Activated CD8-positive, alpha-beta memory T cell treated with anti-CD3 and anti-CD28 coated beads for 1 hour (primary cell): ENCODE measurements at places on chromosomes 4 and X.
A peak's percentile ranks its signal among the peaks of the same experiment; 100 is the strongest.

GRCh38 chr4:8581094-8581861 lies 1.1 kb downstream of the GPR78 start:
- DNase-seq = no peak

GRCh38 chr4:122695226-122695625 lies 37.3 kb upstream of the BBS12 start:
- DNase-seq = no peak

- DNase-seq = no peak
These were observed 55.6 kb upstream of the TADA2B start for GRCh38 chr4:6987588-6987961.

- no peak for DNase-seq
These were observed 46.6 kb upstream of the HS6ST2 start for GRCh38 chrX:133005042-133005441.

GRCh38 chr4:69167300-69167699 lies 47.2 kb downstream of the UGT2B11 start:
- DNase-seq = no peak

- DNase-seq = no peak
These were observed 30.8 kb upstream of the MTNR1A start for GRCh38 chr4:186586205-186586604.

DNA sequence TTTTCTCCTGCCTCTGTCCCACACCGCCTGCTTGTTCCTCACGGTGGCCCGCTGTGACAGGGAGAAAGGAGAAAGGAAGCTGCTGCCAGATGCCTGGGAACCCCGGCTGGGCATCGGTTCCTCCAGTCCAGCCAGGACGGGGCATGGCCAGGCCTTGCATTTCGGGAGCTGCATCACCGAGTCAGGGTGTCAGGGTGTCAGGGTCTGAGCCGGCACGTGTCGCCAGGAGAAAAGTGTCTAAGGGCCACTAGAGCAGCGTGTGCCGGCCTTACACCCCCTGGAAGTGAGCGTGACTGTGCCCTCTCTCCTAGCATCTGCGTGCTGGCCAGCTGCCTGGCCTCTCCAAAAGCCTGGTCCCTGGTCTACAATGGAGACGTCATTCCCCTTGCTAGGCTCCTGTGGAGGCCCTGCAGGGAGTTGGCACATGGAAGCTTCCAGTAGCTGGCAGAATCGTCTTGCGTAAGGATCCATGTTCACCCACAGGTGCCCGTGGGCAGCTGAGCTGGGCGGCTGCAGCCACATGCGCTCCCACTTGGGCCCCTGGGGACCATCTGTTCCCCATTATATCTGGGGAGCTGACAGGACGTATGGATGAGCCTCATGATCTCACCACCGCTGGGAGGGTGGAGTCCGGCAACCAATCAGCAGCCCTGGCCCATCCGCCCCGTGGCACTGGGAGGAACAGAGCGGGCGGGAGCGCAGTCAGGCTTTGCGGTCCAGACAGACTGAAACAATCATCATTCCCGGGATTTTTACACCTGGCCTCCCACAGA lies 39.9 kb upstream of the HMX1 start:
- DNase-seq = no peak

- no peak for DNase-seq
These were observed 72.9 kb upstream of the GYPA start for GRCh38 chr4:144213371-144213770.

- DNase-seq = no peak
These were observed 653.9 kb upstream of the MAGEB2 start for GRCh38 chrX:29561417-29561816.

DNA sequence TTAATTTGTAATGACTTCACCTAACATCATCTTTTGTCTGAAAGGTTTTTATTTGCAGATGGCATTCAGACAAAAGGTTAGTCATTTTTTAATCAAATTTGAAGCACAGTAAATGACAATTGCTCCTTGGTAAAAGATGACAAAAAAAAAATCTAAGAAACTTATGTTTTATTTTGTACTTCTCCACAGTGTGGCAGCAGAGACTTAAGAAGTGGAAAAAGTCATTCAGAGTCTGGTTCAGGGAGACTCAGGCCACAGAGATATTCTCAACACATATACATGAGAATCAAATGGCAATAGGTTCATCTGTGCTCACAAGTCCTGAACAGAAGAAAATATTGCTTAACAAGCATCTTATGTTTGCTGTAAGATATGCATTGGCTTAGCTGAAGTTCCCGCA lies 436.2 kb downstream of the KCNIP4 start:
- DNase-seq = no peak

DNA sequence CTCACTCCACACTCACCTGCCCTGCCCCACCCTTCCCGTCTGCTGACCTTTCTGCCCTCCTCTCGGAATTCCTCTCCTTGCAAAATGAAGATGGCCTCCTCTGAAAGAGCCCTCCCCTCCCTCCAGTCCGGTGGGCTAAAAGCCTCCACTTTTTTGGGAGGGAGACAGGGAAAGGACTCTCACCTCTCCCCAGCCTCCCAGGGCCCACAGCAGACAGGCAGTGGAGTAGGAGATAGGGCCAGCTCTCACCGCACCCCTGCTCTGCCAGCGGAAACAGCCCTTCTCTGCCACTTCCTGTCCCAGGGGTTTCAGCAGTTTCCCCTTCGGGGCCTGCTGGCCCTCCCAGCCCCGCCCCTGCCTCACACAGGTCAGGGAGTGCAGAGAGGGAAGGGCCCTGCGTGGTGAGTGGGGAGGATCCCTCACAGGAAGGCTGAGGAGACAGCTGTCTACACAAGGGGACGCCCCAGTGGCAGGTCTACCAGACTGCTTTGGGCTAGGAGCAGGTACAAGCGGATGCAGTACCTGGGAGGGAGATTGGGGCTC lies 18.2 kb downstream of the ELF4 start:
- DNase-seq = peak; percentile 67

- DNase-seq = no peak
These were observed 97.0 kb upstream of the STIM2 start for GRCh38 chr4:26763648-26764047.

GRCh38 chr4:79906303-79906702 lies 166.7 kb downstream of the ANTXR2 start:
- no peak for DNase-seq

GRCh38 chr4:186704057-186704456 lies 19.6 kb downstream of the FAT1 start:
- DNase-seq = no peak

GRCh38 chr4:20378181-20378580 lies 126.5 kb downstream of the SLIT2 start:
- no peak for DNase-seq

- no peak for DNase-seq
These were observed 77.6 kb downstream of the RASL11B start for GRCh38 chr4:52939739-52940138.

- DNase-seq = no peak
These were observed 81.4 kb downstream of the IRF2 start for GRCh38 chr4:184392748-184393559.

DNA sequence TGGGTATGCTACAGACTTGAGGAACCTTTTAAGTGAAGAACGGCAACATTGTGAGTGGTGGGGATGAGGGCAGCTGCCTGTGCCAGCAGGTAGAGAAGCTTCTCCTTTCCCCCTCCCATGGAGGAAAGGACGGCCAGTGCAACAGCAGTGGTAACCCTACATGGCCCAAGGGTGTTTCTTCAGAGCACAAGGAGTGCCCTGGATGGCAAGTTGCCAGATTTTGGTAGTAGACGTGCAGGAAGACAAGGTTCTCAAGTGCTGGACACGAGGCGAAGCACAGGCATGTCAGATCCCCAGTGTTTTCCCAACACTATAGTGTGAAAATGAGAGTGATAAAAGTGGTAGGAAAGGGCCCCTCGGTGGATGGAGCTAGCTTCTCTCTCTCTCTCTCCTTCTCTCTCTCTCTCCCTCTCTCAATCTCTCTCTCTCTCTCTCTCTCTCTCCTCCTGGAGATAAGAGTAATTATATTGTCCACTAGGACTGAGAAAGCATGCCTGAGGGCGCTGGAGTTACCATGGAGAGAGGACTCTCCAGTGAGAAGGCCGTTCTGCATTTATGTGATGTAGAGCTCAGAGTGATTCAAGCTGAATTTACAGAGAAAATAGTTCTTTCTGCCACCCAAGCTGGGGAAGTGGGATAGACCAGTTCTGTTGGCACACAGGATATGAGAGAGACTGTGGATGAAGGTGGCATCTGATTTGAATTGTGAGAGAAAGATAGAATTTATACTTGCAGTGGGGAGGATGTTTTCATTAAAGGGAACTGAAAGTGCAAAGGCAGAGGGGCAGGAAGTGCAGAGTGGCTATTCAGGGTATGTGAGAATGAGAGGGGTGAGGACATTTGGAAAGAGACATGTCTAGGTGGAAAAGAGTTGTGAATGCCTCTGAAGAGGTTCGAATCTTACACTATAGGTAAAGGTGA lies 25.7 kb upstream of the TRPC3 start:
- no peak for DNase-seq

DNA sequence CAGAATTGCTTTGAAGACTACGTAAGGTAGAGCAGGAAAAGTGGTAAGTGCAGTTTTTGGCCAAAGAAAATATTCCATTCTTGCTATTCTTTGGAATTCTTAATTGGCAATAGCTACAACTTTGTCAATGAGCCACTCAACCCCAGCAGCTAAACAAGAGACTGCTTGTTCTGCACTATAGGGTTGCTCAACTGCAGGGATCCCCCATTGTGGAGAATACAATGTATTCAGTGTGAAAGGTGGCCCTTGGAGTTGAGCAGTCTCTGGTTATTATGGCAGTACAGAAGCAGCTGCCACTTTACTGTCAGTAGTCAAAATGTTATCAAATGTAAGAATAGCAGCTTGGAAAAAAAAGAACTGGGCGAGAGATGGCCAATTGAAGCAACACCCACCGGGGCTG lies 808.7 kb downstream of the CENPC start:
- no peak for DNase-seq

DNA sequence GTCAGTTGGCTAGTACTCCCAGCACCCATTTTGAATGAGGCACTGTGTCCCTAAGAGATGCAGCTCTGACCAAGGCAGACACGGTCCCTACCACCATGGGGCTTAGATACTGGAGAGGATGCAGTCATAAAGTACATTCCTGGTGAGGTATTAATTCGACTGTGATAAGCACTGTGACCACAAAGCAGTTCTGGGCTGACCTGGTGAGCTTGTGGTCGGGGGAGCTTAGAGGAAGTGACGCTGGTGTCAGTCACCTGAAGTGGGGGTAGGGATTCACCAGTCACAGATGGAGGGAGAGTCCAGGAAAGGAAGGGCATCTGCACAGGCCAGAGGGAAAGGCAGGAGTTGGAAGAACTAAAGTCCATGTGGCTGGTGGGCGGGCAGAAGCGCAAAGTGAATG lies 15.8 kb upstream of the CLTRN start:
- DNase-seq = no peak

- no peak for DNase-seq
These were observed 138.9 kb upstream of the INPP4B start for GRCh38 chr4:142984871-142985585.

DNA sequence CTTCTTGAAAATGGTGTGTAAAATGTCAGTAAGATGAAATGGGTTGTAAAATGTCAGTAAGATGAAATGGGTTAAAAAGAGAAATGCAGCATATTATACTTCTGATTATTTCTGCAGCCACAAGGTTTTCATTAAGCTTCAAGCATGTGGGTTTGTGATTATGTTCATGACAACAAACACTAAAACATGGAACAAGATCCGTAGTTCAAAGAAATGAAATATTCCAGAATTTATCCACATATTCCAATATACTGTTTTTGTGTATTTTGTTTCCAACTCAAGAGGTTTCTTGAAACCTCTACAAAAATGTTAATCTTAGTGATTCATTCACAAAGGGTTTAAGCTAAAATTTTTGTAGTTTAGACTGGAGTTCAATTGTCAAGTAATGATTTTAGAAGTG lies 84.0 kb downstream of the ADAMTS3 start:
- DNase-seq = no peak
